Hematopoietic multipotent progenitor cell (in vitro differentiated cells): ENCODE measurements at places on chromosomes 7 and 10.

- no peak for DNase-seq
Observed at GRCh38 chr10:48274636-48275035, at the start of gene FRMPD2. Gene FRMPD2 (minus strand): TSS chr10:48274696. CDS start chr10:48274567, 129 bp downstream.

DNA sequence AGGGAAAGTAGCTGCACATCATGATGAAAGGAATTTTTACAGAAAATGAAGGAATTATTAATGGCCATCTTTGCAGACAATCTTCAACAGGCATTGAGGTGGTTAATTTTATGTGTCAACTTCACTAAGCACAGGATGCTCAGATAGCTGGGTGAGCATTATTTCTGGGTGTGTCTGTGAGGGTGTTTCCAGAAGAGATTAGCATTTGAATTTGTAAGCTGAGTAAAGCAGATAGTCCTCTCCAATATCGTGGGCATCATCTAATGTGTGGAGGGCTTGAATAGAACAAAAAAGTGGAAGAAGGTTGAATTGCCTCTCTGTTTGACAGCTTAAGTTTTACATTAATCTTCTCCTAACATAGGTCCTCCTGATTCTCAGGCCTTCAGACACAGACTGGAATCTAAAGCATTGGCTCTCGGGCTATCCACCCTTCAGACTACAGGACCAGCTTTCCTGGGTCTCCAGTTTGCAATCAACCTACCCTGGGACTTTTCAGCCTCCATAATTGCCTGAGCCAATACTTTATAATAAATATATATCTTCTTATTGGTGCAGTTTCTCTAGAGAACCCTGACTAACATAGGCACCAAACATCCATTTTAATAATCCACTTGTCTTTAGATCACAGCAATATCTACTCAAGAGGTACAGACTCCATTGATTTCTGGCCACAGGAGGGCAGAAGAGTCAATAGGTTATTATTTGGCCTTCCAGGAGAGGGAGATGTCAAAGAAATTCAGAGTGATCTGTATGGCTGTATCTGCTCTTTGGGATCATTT lies 10.5 kb upstream of the CRPPA start:
- no peak for DNase-seq

GRCh38 chr7:18638594-18639452 lies 143.3 kb downstream of the HDAC9 start:
- DNase-seq = no peak

- DNase-seq = no peak
Observed at GRCh38 chr10:55091691-55092328, 290.8 kb upstream of the PCDH15 start.

DNA sequence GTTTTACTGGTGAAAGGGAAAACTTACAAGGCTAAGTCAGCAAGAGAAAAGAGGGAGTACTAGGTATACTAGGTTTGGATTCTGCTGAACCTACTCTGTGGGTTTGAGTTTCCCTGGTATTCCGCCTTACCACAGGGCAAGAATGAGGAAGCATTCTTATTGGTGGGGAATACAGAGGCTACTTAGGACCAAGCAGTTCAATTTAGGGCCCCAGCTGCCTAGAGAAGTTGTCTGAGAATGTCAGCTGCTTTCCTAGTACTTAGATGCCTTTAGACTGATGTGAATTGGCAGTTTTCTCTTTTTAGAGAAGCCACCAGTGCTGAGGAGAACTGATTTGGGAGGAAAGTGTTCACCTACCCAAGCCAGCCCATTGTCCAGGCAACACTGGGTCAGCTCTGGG lies 409.0 kb upstream of the LRGUK start:
- DNase-seq = no peak

- DNase-seq = no peak
Observed at GRCh38 chr7:2403718-2404648, 572 bp downstream of the CHST12 start.
